ENCODE measurements at places on chromosomes 3 and 15.
A peak's percentile ranks its signal among the peaks of the same experiment; 100 is the strongest.

GRCh38 chr3:43019006-43019809, 40.1 kb downstream of the GASK1A start:
- no peak for DNase-seq

DNA sequence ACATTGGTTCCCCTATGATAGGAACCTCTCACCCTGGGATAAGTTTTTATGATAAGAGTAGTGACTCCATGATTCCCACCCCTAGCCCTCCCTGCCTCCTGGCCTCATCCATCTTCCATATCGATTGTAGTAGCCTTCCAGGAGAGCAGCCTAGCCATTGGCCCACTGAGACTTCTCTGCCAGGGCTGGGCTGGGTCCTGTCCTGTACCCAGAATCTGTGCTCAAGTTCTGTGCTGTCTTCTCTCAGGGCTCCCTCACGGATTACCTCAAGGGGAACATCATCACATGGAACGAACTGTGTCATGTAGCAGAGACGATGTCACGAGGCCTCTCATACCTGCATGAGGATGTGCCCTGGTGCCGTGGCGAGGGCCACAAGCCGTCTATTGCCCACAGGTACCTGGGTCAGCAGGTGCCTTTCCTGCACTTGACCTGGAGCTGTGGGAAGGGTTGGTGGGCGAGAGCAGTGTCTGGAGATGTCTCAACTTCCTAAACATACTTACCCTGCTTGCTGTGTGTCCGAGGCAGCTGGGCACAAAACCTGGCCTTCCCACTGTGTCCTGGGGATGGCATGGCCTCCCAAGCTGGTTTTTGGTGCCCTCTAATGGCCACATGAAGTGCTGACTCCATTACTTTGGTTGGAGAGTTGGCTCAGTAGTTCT, 16.6 kb upstream of the EXOG start:
- peak; percentile 73 for DNase-seq

GRCh38 chr3:55065331-55065730, 137.5 kb upstream of the LRTM1 start:
- DNase-seq: no peak

- DNase-seq: no peak
These were observed 24.5 kb upstream of the KLF13 start for GRCh38 chr15:31302029-31302657.

DNA sequence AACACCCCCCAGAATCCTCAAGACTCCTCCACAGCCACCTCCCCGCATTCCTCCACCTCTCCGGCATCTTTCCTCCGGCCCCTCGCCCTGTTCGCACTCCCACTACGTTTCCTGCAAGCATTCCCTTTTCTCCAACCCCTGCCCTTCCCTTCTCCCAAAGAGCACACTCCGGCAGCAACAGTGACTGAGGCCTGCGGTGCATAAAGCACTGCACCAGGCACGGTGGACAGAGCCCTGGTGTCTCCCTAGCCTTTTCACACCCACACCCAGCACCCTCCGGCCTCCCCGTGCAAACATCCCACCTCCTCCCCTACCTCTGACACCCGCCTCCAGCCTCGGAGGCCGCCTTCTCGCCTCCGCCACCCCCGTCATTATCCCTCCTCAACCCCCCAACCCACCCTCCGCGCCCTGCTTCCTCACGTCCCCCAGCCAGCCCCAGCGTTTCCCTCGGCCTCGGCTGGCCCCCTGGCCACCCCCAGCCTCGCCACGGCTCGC, 577 bp downstream of the ZNF148 start:
- DNase-seq: peak; percentile 15

DNA sequence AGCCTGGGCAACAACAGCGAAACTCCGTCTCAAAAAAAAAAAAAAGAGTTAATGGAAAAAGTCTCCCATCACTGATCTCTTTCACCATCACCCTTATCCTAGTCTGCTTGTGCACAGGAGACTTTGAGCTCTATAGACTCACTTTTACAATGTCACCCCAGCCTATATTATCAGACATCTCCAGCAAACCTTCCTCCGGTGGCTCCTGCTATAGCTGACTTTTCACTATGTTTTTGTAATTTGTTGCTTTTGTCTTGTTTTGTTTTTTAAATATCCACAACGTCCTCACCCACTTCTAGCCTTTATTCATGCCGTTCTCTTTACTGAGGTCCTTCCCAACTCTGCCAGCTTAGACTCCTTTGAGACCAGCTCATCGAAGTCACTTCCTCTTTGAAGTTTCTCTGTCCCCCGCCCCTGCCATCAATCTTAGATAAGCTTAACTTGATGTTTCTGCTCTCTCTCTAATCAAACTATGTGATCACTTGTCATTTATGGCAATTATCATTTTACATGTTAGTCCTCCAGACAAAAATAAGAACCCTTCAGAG, 82.7 kb upstream of the CHD2 start:
- peak; percentile 31 for DNase-seq

- no peak for DNase-seq
These were observed 77.9 kb downstream of the DNASE1L3 start for GRCh38 chr3:58132850-58133249.

- DNase-seq: no peak
These were observed 32.6 kb downstream of the PLS1 start for GRCh38 chr3:142628801-142629200.

DNA sequence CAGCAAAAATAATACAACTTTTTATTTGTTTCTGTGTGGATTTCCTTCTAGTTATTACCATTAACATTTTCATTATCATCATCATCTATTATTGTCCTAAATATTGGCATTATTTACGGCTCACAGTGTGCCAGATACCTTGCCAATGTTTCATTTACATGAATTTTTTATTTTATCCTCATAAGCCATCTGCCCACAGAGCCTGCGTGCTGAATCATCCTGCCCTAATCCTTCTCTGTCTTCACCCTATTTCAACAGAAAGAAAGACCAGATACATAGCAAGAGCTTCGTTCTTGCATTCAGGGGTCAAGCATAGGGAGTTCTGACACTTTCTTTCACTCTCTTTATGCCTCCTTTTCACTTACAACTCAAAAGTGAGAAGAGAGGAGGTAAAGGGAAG, 82.0 kb downstream of the KCNMB2 start:
- DNase-seq: no peak

GRCh38 chr3:38000242-38000916, 9.8 kb downstream of the VILL start:
- DNase-seq: no peak

DNA sequence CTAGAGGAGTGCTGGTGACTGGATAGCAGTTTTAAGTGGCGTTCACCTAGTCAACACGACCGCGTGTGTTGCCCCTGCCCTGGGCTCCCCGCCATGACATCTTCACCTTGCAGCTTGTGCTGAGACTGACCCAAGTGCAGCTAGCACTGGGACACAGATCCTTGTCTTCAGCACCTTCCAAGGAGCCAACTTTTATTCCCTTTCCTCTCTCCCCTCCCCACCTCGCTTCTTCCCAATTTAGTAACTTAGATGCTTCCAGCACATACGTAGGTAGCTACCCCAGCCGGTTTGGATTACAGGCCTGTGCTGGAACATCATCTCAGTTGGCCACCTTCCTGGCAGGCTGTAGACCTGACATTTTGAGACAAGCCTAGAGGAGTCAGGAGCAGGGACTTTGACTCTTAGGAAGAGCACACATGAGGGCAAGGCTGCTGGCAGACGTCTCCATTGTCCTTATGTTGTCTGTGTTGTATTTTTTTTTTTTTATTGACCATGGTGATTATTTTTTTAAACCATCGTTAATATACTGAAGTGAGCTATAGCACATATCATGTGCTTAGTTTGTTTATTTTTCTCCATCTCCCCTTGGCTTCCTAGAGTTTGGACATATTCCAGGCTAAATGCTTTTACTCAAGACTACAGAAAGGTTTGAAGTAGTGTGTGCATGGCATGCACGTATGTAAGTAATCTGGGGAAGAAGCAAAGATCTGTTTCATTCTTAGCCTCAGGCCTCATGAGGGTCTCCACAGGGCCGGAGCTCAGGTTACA, 61.1 kb downstream of the AAGAB start:
- DNase-seq: no peak

GRCh38 chr15:73845507-73845906, 27.9 kb upstream of the TBC1D21 start:
- no peak for DNase-seq

DNA sequence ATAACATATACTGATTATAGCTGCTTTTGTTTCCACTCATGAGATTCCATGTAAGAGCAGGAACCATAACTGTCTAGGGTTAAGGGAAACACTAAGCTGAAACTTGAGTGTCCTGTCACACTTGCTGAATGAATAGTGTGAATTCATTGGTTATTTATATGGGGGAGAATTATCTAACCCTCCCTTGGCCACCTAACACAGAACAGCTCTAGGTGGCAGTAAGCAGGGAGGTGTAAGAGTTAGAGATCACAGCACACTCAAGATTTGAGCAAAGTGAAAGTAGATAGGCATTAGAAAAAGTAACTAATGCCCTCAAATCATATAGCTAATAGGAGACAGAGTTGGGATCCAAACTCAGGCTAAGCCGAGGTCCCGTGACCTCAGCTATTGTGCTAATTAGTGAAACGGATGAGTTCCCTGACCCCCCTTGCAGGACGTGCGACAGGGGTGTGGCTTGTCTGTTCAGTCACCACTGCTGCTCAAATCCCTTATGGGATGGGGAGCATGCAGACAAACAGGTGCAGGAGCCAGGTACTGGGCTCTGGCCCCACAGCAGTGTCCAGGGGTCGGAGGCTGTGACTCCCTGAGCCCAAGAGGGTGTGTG, 27.7 kb upstream of the ANO10 start:
- no peak for DNase-seq

DNA sequence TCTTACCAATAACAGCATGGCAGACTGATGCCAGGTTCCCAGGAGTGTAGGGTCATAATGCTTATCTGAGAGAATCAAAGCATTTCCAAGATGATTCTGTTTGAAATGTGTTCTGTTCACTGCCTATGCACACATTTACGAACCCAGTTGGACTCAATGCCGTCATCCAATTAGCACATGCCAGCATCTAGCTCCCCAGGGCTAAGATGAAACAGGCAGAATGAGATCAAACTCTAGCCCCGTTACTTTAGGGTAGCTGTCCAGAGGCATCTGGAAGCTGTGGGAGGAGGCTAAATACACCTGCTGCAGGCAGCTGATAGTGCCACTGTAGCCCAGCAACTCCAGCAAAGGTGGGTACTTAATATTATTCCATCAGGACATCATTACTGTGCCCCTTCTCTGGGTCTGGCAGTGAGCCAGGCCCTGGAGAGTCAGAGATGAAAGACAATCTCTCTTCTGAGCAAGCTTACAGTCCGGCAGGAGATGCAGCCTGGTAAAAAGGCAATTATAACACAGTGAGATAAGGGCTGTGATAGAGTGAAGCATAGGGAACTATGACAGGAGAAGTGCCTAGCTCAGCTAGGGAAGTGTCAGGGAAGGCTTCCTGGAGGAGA, 156.4 kb upstream of the PPP2R3A start:
- DNase-seq: no peak

GRCh38 chr15:67039384-67040075, 25.9 kb upstream of the SMAD3 start:
- DNase-seq: no peak

GRCh38 chr15:34376856-34377255, 9.9 kb upstream of the LPCAT4 start:
- DNase-seq: no peak

DNA sequence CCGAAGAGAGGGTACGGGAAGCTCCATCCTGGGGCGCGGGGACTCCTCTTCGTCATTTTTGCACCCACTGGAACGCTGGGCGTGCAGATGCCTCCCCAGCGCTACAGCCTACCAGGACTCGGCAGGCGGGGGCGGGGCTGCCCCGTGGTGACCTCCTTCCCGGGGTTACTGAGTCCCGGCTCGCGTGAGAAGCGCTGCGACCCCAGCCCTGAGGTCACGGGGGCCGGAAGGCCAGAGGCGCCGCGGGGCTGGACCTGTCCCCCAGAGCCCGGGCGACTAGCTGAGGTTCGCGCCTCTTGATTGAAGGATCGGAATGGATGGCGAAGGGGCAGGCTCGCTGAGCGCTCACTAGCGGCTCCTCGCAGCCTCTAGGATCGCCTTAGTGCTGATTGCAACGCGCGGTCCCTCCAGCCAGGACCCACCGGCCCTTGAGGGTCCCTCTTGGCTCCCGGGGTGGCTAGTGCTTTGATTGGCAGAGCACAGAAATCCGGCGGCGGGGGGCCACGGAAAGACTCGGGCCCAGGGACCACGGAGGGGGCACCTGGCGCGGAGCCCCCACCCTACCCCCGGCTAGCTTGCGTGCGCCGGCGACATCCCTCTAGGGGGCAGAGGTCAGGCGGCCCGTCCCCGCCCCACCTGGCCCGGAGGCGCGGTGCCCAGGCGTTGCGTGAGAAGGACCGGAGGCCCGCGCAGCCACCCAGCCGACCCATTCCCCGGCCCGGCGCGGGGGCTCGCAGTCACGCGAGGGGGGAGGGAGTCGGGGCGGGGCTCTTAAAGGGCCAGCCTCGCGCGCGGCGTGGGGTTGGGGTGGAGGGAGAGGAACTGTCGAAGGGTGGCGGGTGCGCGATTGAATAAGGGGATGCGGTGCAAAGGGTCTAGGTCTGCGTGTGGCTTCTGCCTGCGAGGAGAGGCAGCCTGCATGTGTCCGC, 781 bp upstream of the CYP1A1 start:
- DNase-seq: no peak

GRCh38 chr15:89978914-89979313, 22.2 kb upstream of the ZNF710 start:
- no peak for DNase-seq

All from midbrain (tissue), 1 donor.